ENCODE measurements at places on chromosomes 11 and 22. TPM values are rescaled to one million over a fixed set of nuclear protein-coding genes. Genes with fewer than 3 reads are reported as not detected.

GRCh38 chr11:100647861-100648260 is 39.2 kb upstream of the ARHGAP42 start:
- no peak for DNase-seq

HEPN1 gene
- total RNA-seq, result not detected

- peak; percentile 30 for DNase-seq
Observed at GRCh38 chr22:50146439-50147238, 23.9 kb upstream of the PANX2 start.

MUC5AC gene
- not detected for total RNA-seq

DNA sequence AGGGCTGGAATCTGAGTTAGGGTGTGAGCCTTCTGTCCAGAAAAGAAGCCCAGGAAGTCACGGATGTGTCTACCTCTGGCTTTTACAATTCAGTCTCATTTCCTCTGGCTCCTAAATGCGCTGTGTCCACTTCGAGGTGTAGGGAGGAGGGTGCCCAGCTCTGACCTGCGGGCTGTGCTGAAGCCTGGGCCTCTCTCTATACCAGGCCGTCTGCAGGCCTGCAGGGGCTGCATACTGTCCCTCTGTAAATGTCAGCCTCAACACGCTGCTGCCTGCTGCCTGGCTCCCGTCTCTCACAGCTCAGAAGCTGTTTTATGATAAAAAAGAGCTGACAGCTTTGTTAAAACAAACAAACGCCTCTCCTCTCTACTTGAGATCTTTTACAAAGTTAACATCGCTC is 14.5 kb downstream of the ARVCF start:
- no peak for DNase-seq

DNA sequence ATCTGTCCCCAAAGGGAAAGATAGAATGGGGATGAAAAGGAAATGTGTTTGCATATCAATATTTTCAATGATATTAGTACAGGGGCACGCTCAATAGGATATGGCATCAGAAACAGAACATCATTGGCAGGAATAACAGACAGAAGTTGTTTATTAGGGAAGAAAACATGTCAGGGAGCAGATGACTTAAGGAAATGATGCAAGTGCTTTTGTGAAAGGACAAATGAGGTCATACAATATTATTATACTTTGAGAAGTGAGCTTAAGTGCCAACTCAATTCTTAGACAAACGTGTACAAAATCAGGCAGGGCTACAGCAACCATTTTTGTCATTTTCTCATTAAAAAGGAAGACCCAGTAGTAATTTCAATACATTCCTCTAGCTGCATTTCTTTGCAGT is 388.4 kb downstream of the SOX6 start:
- no peak for DNase-seq

DNA sequence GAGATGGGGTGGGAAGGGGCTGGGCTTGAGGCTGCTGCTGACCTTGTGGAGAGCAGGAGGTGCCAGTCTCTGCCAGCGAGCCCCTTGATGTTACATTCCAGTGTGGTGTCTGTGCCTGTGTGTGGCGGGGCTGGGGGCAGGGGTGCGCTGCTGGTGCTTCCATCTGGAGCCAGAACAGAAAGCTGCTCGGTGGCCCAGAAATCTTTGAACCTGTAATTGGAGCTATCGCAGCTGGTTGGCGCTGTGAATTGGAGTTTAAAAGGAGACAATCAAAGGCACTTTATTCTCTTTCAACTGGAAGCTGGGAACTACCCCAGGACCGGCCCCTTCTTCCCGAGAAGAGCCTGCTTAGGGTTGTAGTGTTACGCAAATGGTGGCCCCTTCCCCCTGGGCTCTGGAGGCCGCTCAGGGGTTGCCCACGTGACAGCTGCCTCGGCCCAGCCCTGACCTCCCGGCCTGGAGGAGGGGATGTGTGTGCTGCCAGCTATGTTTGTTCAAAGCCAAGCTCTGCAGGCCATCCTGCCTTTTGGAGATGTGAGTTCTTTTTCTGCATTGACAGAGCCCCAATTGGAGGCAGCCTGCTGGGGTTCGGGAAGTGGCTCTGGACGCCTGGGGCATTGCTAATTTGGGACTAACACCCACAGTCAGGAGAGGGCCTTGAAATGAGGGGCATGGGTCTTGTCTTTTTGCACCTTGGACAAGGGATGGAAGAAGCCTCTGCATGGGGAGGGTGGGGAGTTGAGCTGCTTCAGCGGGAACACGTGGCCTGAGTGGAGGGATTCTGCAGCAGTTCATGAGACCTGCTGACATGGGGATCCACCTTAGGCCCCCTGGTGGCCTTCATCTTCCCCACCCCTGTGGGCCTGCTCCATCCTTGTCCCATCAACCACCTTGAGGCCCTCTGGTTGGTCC is 14.0 kb upstream of the ARSA start:
- DNase-seq, result no peak

DNA sequence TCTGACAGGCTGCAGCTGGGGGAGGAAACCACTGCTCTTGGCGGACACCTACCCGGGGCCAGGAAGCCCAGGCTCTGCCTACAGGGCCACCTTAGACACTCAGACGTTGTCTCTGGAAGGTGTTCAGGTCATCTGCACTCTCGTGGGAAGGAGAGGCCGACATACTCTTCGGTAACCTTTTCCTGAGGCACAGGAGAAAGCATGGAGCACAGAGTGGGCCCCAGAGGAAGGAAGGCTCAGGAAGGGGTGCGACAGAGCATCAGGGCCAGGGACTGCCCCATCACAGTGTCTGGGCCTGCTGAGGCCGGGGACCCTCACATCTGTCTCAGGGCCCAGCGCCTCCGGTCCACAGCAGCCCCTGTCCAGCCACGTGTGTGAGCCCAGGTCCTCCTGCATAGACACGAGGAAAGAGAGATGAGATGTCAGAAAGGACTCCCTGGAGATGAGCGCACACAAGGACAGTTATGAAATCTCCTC is 18.2 kb upstream of the TUB start:
- DNase-seq, result no peak

RNF121 gene
- 16.8 TPM for total RNA-seq

SLC17A6 gene
- not detected for total RNA-seq

LRRC74B gene
- not detected for total RNA-seq

- DNase-seq, result no peak
Observed at GRCh38 chr22:29310065-29310862, 3.8 kb downstream of the GAS2L1 start.

GRCh38 chr11:122405547-122406341 is 249.8 kb upstream of the UBASH3B start:
- no peak for DNase-seq

DNA sequence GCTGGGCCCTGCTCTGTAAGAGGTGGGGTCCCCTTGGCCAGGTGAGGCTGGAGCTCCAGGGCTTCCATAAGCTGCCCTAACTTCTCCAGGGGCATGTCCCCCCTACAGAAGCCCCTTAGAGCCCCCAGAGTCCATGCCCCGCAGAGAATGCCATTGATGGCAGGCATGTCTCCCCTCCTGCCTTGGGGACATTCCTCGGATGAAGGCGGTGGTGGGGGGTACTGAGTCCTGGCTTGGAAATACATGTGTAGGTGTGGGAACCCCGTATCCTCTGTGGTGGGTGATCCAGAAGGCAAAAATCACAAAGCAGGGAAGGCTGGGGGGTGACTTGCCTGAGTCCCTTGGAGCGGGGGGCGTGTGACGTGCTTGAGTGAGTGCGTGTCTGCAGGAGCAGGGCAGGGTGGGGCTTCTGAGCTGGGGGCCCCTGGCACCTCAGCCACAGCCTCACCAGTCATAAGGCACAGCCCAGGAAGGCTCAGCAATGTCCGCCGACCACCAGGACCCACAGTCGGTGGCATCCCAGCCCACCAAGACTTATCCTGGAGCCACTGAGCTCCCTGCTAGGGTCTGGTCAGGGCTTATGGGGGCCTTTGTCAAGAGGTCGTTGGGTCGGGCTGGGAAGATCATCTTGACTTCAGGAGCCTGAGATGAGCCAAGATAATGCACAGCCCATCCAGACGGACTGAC is 69.8 kb upstream of the KCNQ1OT1 start:
- DNase-seq, result no peak

DNA sequence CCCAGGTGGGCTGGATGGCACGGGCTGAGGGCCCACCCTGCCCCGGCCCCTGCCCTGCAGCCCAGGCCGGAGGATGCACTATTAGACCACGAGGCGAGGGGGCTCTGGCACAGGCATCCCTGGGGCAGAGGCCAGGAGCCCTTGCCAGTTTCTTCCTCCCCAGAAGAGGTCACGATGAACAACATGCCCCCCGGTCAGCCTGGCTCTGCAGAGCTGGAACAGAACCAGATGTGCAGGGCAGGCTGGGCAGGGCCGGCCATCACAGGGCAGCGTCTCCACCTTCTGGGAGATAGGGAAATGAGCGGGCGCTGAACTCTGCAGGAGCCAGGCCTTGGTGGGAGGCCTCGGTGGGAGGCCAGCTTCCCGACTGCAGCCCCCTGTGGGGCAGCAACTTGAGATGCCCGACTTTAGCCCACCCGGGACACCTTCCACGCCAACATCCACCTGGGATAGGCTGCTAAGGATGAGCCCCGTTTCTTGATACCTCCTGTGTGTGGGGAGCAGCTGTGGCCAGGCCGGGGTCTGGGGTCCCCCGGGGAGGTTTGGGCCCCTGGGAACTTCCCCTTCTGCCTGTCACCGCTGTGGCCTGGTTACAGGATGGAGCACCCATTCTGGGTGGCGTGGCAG is 21.8 kb upstream of the GNB1L start:
- DNase-seq, result peak; percentile 3

DNA sequence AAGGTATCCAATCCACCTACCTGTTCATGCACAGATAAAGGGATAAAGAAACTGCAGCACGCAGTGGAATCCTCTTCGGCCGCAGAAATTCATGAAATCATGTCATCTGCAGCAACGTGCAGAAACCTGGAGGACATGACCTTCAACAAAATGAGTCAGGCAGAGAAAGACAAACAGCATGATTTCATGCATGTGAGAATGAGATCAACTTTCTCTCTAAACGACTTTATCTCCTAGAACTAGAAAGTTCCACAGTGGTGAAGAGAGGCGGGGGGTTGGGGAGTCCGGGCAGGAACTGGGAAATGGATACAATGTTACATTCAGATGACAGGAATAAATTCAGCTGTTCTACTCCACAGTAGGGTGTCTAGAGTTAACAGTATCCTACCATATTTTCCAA is 9.9 kb downstream of the RGL4 start:
- DNase-seq, result no peak

TEAD1 gene
- 1.2 TPM for total RNA-seq

- peak; percentile 71 for DNase-seq
Observed at GRCh38 chr11:124195189-124195734, 12.1 kb downstream of the OR10D3 start.

DNA sequence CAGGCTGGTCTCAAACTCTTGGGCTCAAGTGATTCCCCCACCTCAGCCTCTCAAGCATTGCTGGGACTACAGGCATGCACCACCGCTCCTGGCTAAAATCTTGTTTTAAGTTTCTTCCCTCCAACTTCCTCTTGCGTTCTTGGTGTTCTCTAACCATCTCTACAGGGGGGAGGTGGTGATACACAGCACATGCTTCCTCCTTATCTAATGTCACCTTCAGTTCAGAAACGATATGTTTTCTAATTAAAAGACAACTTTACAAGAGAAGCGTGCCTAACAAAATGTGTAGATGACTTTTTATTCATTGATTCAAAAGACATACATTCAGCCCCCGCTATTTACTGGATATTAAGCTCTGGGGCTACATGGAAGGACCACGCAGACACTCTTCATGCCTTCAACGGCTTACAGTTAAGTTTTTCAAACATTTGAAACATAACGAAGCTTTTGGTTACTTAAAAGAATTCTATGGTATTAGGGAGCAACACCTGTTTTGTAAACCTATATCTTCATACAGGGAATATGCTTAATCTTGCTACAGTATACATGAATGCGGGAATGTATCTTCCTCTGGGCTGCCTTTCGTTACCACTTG is 933 bp upstream of the DLAT start:
- DNase-seq, result peak; percentile 11

TIGD3 gene
- 0.32 TPM for total RNA-seq

GRCh38 chr11:70928854-70929598 is 323.4 kb downstream of the SHANK2 start:
- no peak for DNase-seq

GRCh38 chr11:71484248-71485062 is 31.5 kb downstream of the NADSYN1 start:
- no peak for DNase-seq

GRCh38 chr11:63532117-63532516 is 4.5 kb upstream of the PLAAT4 start:
- no peak for DNase-seq

DNA sequence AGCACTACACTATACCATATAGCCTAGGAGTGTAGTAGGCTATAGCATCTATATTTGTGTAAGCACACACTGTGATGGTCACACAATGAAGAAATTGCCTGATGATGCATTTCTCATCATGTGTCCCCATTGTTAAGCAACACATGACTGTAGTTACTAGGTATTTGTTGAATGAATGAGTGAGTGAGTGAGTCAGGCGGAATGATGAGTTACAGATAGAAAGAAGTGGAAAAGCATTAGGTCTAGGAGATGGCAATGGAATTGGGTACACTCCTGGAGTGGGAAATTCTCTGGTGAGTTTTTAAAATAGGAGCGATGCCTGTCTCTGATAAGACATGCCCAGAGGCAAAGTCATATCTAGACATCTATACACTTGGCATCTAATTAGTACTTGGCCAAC is 160.5 kb upstream of the TBCEL start:
- no peak for DNase-seq

AGBL2 gene
- total RNA-seq, result 2.2 TPM

DNA sequence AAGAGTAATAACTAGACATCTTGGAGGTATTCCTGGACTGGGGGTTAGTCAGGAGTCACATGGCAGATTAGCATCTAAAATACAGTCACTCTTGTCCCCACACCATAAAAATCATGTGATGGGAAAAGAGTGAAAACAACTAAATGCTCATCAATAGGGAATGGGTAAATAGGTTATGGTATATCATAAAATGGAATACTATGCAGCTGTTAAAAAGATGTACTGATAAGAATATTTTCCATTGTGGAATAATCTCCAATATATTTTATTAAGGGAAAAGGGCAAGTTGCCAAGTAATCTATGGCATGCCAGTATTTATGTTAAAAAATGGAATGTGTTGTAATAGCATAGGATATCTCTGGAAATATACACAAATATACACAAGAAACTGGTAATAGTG is 6.6 kb upstream of the PIK3C2A start:
- DNase-seq, result no peak

FEN1 gene
- total RNA-seq, result 74.7 TPM

DNA sequence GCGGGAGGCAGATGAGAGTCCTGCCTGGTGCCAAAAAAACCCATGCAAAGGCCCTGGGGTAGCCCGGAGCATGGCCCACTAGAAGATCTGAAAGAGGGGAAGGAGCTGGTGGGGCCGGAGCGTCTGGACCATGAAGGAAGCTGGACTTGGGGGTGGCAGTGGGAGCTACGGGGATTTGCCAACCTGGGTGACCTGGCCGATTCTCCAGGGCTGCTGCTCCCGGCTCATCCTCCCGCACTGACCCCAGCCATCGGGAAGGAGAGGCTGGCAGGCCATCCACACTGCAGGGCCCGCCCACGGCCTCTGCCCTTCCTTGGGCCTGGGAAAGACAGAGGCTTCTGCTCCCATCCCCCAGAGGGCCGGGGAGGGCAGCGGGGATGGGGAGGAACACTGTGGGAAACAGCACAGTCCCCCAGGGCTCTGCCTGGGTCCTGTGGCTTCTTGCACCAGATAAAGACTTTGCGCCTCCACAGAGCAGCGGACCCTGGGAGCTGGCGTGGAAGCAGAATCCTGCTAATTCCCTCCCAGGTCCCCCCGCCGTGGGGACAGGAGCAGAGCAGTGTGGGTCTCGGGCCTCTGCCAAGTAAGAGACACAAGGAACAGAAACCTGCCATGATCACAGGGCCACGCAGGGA is 87.1 kb upstream of the LINC01488 start:
- no peak for DNase-seq

GRCh38 chr22:45270095-45271020 is 14.4 kb upstream of the UPK3A start:
- no peak for DNase-seq
